ENCODE measurements at places on chromosomes 2 and 18. TPM values are rescaled to one million over a fixed set of nuclear protein-coding genes. Genes with fewer than 3 reads are reported as not detected.

IL1RL2 gene
- 0.27 TPM for total RNA-seq

TDRD15 gene
- not detected for total RNA-seq

HOXD12 gene
- total RNA-seq = not detected

ALK gene
- total RNA-seq = not detected

SEH1L gene
- total RNA-seq = 136 TPM

MARCO gene
- total RNA-seq = not detected

SCTR gene
- total RNA-seq = not detected

LBH gene
- 123 TPM for total RNA-seq

SERPINB12 gene
- not detected for total RNA-seq

CBLN2 gene
- total RNA-seq = not detected

All from activated CD8-positive, alpha-beta memory T cell treated with anti-CD3 and anti-CD28 coated beads for 36 hours (primary cell).